ENCODE measurements at places on chromosomes 16 and 17.

GRCh38 chr17:31748881-31749280, 110.2 kb downstream of the COPRS start:
- DNase-seq: no peak

- no peak for DNase-seq
Measured at GRCh38 chr17:71970312-71970711, 150.5 kb upstream of the SOX9 start.

DNA sequence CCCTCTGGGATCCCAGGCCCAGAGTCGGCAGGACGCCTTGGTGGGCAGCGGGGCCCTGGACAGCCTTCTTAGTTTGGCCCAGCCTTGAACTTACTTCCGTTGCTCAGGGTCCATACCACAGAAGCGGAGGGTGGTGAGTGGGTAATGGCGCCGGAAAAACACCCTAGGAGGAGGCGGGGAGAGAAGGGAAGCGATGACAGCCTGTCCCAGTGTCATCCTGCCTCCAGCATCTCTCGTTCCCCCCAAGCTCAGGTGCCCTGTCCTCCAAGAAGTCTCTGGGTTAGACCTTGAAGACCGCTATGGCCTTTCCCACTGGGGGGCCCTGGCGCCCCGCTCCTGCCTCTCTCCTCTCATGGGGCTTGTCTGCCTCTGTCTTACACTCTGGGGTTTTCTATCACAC, 22.9 kb downstream of the TNS4 start:
- no peak for DNase-seq

DNA sequence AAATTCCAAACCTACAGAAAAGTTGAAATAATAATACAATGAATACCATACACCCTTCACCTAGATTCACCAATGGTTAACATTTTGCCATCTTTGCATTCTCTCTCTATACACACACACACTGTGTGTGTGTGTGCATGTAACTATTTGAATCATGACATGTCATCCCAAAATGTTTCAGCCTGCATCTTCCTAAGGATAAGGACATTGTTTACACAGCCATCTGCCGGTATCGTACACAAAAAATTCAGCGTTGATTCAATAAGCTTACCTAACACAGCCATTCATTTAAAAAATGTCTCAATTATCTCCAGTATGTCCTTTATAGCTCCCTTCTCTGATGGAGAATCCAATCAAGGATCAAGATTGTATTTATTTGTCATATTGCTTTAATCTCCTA, 3.9 kb downstream of the MXRA7 start:
- DNase-seq: no peak

DNA sequence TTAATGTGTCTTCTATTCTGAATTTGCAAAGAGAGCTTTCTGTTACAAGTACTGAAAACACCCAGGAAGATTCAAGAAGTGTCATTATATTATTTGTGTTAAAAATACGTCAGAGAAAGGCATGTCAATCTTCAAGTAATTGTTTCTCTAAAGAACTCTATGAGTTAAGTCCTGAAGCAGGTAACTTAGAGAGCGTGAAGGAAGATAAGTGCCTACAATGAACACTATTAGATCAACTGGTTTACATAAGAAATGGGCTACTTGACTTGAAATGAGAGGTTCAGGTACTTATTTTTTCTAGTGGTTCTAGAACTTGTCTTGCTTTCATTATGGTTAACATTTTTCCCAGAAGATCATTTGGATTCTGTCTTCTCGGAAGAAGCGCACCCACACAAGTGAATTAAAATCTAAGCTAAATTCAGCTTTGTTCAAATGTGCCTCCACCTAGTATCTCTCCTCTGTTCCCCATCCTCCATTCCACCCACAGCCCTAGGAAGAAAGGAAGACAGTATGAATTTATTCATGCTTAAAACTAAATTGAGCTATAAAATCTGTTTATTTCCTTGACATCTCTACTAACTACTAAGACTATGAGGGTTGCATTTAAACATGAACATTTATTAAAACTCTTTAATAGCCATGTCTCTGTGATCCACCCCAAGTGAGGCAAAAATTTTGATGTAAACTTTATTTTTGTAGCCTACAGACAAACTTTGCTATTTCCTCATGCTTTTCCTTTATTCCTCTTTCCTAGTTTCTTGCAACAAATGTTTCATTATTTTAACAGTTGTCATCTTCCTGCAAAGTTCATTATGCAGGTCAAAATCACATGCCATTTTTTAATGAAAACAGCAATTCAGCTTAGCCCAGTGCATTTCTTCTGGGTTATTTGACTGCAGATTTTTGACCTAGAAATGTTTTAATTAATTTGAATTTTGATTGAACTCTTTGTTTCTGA, 206.8 kb downstream of the KCNJ2 start:
- no peak for DNase-seq

- no peak for DNase-seq
Measured at GRCh38 chr17:30832438-30833124, 815 bp downstream of the ATAD5 start.

DNA sequence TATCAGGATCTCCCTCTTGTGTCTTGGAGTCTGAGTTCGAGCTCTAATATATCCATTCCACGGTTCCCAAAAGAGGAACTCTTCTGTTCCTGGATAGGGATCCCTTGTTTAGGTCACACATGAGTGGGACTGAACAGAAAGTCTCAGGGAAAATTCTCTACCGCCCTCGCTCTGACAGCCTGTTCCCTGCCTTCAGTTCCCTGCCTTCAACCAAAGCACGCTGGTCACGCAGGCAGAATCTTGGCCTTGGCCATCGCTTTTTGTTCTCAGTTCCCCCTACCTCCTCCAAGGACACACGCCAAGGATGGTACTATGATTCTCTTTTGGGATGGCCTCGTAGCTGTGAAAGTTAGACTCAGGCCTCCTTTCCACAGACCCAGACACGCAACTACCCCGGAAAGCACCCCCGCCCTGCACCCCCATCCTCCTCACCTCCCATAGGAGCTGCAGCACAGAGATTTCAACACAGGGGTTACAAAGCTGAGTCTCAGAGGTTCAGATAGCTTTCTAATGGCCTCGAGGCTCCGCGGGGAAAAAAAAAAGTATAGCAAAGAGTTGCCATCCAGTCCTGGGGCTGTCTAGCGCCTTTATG, 1.5 kb upstream of the SHISA6 start:
- DNase-seq: no peak

GRCh38 chr17:59899099-59899498, 6.2 kb downstream of the RPS6KB1 start:
- no peak for DNase-seq

DNA sequence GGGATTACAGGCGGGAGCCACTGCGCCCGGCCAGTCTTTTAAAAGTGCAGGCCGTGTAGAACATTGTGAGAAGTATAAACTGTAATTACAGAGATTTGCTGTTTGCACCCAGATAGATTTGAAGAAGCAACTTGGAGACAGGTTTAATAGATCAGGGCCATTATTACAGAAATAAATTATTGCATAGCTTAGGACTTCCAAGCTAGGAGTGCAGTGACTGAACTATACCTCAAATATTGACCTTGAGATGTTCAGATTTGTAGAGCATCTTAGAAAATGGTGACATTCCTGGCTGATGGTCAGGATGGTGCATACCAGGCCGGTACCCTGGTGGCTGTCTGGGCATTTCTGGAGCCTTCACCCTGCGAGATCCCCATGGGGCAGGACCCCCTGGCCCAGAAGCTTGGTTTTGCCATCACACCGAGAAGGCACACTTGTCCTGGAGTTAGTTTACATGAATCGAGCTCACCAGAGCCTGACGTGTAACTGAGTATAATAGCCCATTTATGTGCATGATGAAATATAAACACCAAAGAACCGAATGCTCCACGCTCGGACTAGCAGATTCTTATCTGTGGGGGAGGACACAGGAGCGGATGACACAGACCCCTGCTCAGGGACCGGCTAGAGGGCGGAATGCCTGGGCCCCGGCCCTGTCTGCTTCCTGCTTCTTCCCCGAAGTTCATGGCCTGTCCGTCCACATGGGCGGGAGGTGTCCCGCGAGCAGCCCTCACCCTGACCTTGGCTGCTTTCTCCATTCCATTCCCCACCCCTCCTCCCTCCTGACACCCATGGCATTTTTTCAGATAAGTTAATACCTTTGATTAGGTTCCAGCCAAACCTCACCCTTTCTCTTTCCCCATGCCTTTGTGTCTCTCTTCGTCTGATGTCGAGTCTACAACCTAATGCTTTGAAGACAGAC, 32.1 kb downstream of the CCDC40 start:
- peak; percentile 25 for DNase-seq

- no peak for DNase-seq
Measured at GRCh38 chr16:10564591-10564990, 15.8 kb downstream of the EMP2 start.

DNA sequence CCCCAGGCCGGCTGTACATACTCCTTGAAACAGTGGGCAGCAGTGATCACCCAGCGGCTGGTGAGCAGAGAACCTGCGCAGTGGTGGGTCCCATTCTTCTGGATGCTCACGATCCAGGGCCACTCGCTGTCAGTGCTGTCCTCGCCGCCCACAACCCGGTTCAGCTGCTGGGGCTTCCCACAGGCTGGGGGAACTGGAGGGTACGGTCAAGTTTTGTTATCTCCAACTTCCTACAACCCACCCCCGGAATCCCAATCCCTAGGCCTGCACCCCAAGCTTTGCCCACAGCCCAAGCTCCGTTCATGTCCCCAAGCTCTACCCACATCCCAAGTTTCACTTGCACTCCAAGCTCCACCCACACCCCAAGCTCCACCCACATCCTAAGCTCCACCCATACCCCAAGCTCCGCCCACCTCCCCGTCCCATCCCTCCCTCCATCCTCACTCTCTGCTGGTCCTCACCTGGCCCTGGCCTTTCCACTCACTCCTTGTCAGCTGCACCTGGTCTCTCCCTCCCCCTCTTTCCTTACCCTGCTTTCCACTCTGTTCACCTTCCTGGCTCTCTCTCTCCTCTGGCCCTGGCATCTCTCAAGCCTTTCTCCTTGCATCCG, 1.8 kb downstream of the PRSS22 start:
- no peak for DNase-seq

DNA sequence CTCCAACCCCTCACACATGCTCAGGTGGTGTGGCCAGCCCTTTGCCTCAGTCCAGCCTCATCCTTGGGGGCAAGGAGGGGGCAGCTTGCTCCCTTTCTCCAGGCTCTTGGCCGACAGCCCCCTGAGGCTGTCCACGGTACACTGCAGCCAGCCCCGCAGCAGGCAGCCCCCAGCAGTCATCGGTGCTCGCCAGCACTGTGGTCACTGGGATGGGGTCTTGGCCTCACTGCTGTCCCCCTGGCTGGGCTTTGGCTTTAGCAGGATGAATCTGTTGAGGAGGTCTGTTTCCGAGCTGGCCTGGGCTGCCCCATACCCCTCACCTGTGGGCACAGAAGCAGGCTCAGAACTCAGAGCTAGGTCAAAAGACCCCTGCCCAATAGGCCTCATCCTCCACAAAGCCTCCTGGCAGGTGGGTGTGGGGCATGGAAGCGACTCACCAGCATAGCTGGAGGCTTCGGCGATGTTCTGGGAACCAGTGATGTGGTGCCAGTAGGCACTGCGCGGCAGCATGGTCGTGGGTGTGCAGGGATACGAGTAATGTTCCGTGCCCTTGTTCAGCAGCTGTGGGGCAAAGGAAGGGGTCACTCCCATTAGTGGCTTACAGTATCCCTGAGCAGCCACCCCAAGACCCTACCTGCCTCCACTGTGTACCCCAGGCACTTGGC, 10.8 kb downstream of the POLR2C start:
- DNase-seq: no peak

DNA sequence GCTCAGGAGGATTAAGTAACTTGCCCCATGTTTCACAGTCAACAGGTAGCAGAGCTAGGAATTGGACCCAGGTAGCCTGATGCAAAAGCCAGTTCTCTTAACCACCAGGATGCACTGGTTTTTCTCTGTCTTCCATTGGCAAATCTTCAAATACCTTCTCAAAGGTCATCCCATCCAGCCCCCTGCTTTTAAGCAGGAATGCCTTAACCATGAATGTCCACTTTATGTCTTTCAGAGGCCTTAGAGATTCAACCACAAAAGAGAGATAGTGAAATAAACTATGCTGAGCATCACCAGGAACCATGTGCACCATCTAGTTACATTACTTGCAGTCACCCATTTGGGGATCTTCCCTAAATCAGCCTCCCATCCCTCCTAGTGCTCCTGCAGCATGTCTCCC, 94.3 kb downstream of the C17orf67 start:
- no peak for DNase-seq

- DNase-seq: no peak
Measured at GRCh38 chr17:7846765-7847661, 7.9 kb upstream of the TMEM88 start.

DNA sequence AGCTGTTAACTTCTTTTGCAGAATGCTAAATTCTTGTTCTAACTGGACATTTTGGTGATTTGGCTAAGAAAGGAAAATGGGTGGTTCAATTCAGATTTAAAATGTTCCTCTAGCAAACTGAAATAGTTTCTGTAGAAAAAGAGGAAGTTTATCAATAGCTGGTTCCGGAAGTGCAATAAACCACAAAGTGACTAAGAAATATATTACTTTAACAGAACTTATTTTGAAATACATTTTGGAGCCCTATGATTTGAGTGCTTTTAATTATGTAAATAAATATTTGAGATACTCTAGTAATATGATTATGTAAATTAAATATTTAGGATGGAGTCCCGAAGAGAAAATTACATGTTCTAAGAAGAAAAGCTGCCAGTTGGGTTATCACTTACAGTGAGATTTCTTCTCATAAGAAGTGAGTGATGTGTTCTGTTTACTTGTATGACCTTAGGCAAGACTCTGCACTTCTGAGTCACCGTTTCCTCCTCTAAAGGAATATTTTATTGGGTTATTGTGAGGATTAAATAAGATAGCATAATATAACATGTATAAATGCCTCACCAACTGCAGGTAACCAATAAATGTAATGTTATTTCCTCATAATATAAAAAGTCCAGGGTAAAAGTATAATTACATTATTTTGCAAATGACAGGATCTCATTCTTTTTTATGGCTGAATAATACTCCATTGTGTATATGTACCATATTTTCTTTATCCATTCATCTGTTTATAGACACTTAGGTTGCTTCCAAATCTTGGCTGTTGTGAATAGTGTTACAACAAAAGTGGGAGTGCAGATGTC, at the start of gene EVI2B:
Gene EVI2B, minus strand, starts transcription at position 73 of the 800 bp plus-strand sequence. CDS start 8,445 bp downstream, outside the sequence.
- no peak for DNase-seq

DNA sequence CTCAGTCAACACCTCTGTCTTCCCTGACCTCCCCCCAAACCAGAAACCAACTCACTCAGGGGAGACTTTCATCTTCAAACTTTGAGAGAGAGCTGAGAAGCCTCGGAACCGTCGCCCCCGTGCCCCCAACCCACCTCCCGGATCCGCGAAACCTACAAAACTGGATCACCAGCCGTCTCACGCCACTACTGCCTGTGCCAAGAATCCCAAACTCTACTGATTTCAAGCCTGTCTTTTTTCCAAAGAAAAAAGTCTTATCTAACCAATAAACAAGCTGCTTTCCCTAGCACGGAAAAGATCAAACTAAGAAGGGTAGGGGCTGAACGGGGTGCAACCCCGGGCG, 2.0 kb downstream of the AXIN2 start:
- DNase-seq: no peak

DNA sequence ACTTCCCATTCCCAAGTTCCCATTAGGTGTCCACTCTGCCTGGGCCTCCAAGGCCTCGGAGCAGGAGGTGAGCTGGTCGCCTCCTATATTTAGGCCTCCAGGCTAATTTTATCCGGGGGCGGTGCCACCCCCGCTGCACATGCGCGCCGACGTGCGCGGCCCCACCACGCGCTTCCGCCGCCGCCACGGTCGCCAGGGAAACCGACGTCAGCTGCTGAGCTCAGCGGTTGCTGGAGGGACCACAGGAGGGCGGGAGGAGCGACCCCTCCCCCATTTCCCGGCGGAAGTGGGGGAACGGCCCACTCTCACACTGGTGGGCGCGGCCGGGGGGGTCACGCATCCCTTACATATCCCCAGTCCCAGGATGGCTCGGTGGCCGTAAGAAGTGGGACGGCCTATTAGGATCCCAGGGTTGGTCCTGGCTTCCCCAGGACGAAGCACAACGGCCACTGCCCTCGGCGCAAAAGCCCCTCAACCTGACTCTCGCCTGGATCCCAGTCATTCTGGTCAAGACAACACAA, 1.0 kb downstream of the PER1 start:
- DNase-seq: peak; percentile 77

Measured in AG09319 (cell line).